ENCODE measurements at places on chromosomes 3 and 15.

DNA sequence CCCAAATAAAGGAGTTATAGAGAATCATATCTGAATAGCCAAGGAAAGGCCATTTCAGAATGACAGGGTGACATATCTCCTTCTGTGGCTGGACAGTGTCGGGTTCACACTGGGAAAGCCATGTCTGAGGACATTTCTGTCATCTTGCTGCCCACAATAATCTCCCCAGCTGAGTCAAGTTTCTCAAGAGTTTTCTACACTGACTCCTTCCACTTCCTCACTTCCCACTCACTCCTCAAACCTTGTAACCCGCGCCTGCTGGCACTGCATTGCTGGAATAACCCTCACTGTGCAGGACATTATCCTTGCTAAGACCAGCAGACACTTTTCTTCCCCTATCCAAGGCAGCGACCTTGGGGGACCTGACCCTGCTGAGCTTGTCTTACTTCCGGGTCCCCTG is 5.3 kb upstream of the INSYN1 start:
- H3K27ac ChIP-seq, result no peak overlapping the region
- no peak for DNase-seq
- H3K27me3 ChIP-seq, result peaks cover 30% of the 10 kb centered on the region
- H3K4me3 ChIP-seq, result no peak overlapping the region

- no peak overlapping the region for H3K4me3 ChIP-seq
- H3K27ac ChIP-seq, result no peak overlapping the region
Measured at GRCh38 chr3:112464264-112464663, 35.0 kb downstream of the BTLA start.

GRCh38 chr3:141083226-141083625 is 32.1 kb downstream of the SPSB4 start:
- peaks cover 48% of the 10 kb centered on the region for H3K4me1 ChIP-seq
- peak overlapping the region; percentile 75 for H3K27ac ChIP-seq
- H3K27me3 ChIP-seq, result no peaks in the 10 kb centered on the region
- no peak for DNase-seq

DNA sequence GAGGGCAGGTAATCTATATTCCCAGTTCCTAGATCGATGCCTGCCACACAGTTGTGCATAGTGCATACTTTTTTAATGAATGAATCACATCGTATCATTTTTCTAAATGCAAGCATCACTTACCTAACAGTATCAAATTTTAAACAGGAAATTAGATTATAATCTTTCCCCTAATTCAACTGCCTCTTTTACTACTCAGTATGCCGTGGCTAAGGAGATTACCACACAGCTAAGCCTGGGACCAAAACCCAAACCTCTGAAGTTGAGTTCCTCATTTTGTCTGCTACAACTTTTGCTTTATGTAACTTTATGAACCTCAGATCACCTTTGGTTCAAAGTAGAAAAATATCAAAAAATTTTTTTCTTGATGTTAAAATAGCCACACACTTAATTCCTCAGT is 53.2 kb upstream of the FNDC3B start:
- H3K4me3 ChIP-seq, result no peak overlapping the region
- H3K27me3 ChIP-seq, result no peaks in the 10 kb centered on the region
- peaks cover under 1% of the 10 kb centered on the region for H3K4me1 ChIP-seq
- DNase-seq, result no peak

DNA sequence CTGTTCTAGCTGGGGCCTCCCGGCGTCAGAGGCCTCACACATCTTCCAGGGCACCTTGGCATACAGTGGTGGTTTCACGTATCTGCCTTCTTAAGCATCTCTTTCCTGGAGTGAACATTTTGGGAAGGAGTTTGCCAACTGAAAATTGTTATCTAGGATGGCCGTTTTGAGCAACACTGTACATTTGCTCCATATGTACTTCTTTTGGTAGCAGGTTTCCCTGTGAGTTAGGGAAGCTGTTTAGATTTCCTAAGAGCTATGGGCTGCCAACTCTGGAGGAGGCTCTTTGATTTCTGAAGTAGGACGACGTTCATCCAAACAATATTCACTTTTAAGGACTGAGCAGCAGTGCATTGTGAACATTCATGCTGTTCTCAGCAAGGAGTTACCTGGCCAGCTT is 665.9 kb downstream of the SQOR start:
- H3K27me3 ChIP-seq, result no peaks in the 10 kb centered on the region
- H3K27ac ChIP-seq, result no peak overlapping the region
- no peak for DNase-seq
- H3K36me3 ChIP-seq, result no peaks in the 10 kb centered on the region
- H3K4me1 ChIP-seq, result no peaks in the 10 kb centered on the region

DNA sequence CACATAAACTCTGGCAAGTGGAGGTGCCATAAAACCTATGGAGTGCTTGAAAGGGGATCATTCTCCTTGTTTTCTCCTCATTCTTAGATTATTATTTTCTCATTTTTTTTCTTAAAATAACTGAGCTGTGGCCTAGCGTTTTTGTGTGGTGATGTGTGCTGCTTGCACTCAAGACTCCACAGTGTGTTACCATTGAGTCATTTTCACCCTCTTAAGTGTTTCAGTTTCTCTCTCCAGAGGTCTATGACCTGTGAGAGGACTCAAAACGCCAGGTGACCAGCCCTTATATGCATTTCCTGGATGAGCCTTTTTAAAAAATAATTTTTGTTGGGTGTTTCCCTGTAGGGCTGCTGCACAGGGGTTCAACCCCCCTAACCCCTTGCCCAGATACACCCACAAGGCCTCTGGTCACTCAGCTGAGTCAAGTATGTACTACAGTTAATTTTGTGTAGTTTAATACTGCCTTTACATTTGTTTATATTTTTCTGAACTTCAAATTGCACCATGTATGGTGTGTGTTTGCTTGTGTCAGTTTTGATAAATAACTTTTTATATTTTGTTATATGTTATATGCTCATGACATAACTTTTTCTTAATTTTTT is 15.4 kb upstream of the BTLA start:
- no peak overlapping the region for H3K27ac ChIP-seq
- DNase-seq, result no peak
- no peaks in the 10 kb centered on the region for H3K4me1 ChIP-seq

GRCh38 chr15:25587616-25588340 is 149.0 kb upstream of the UBE3A start:
- H3K4me3 ChIP-seq, result no peak overlapping the region
- no peaks in the 10 kb centered on the region for H3K27me3 ChIP-seq
- peak overlapping the region; percentile 15 for H3K27ac ChIP-seq
- no peaks in the 10 kb centered on the region for H3K4me1 ChIP-seq
- peaks cover 3% of the 10 kb centered on the region for H3K36me3 ChIP-seq

- H3K4me3 ChIP-seq, result no peak overlapping the region
- no peak for DNase-seq
- peaks cover 33% of the 10 kb centered on the region for H3K27me3 ChIP-seq
- no peaks in the 10 kb centered on the region for H3K4me1 ChIP-seq
Measured at GRCh38 chr15:89772932-89773583, 3.1 kb upstream of the MESP2 start.

GRCh38 chr3:54755756-54756155 is 172.1 kb downstream of the LRTM1 start:
- H3K4me1 ChIP-seq, result peaks cover 14% of the 10 kb centered on the region
- H3K36me3 ChIP-seq, result no peaks in the 10 kb centered on the region
- no peaks in the 10 kb centered on the region for H3K27me3 ChIP-seq
- H3K4me3 ChIP-seq, result no peak overlapping the region
